Renal cortex interstitium (tissue), 15 donors: ENCODE measurements at places on chromosomes 13 and 19. TPM values are rescaled to one million over a fixed set of nuclear protein-coding genes. Genes with fewer than 3 reads are reported as not detected.

PLPPR3 gene
- 19.3 TPM for polyA plus RNA-seq

RNASEH2A gene
- polyA plus RNA-seq, result 44.1 TPM

SH3GL1 gene
- 80.5 TPM for polyA plus RNA-seq

- DNase-seq, result no peak
Observed at GRCh38 chr19:42324655-42325307, 654 bp upstream of the MEGF8 start.

DNA sequence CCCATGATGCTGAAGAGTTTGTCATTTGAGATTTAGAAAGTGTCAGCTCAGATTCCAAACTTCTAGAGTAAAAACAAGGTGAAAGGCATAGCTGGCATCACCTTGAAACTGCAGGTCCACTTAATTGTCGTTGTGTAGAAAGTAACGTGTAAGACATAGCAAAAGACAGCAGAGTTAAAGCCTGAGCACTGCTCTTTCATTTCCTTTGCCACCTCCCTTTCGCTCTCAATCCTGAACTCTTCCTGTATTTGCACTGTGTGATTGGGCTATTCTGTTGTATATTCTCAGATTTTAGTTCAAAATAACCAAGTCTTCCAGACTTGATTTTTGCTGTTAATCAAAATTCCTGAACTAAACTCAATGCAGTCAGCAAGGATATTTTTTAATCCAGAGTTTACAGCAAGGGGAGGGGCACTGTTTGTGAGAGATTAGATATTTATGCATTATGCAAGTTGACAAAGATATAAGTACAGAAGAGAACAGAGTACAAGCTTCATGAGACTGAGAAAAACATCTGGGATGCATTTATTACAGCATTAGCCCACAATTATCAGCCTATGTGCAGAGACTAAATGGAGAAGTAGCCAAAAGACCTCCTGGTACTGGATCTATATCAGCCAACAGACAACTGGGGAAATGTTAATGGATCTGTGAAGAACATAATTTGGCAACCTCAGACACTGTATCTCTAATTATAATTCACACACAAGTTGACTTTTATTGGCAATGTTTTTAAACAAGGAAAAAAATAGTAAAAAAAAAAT lies 328.6 kb downstream of the SUCLA2 start:
- no peak for DNase-seq

DNA sequence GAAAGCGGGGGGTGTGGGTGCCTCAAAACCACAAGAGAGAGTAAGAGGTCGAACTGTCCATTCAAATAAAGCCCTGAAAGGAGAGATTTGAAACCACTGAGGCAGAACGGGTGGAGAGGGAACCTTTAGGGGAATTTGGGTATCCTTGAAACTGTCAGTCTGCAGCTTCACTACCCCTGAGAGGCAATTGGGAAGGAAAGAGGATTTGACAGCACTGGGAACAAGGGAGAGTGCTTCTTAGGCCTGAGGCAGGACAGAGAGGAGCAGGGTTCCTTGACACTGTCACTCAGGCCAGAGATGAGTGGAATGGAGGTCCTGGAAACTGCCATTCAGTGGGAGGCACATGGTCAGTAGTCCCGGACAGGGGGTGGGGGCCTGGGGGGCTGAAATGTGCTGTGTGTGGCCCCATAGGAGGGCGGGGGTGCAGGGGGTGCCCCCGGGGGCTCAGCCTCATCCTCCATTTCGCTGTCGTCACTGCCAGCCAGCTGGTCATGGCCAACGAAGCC lies 5.0 kb downstream of the GFY start:
- no peak for DNase-seq

DNA sequence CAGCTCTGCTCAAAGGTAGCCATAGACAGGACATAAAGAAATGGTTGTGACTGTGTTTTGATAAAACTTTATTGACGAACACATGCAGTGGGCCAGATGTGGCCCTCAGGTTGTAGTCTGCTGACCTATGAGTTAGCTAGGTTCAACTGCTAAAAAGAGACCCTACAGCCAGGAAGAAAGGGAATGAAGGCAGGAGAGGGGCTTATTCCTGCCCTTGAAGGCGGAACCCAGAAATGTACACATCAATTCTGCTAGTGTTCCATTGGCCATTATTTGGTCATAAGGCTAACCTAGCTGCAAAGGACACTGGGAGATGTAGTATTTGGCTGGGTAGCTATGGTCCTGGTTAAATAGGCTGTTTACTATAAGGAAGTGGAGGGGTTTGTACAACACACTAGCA lies 18.0 kb downstream of the APBA3 start:
- DNase-seq, result no peak

- DNase-seq, result no peak
Observed at GRCh38 chr13:32989290-32989667, 26.9 kb upstream of the KL start.

DNA sequence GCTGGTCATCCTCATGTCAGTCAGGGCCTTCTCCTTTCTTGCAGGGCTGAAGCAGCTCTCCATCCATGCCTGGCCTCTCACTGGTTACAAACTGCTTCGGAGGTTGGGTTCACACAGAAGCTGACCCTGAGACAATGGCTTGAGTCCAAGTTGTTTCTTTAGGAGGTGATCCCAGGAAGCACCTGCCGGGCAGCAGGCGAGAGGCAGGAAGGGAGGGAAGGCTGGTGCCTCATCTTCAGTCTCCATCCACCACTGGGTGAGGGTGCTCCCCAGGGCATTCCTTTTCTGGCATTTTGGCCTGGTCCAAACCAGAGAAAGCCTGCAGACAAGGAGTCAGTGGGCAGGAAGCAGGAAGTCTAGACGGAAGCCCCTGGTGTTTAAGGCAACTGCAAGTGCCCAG lies 17.6 kb upstream of the SPATA13 start:
- DNase-seq, result no peak

DNA sequence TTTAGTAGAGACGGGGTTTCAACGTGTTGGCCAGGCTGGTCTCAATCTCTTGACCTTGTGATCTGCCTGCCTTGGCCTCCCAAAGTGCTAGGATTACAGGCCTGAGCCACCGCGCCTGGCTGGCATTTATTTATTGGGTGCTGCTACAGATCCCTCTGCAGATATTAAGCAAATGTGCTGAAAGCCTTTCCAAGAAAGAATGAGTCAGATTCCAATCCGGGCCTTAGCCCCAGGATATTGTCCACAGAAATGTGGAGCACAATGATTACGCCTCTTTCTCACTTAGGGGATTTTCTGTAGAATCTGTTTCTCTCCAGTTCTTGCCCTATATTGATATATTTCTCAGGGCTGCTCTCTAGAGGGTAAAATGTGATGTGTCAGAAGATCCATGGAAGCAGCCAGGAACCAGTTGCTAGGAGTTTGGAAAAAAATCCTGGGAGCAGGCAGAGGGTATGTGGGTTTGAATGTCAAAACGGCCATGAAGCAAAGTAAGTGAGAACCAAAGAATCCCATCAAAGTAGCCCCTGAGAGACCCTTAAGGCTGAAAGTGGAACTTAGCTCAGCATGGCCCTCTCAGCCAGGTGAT lies 24.8 kb upstream of the IGFL4 start:
- DNase-seq, result no peak

GRCh38 chr13:49777746-49778614 lies 14.5 kb downstream of the KPNA3 start:
- DNase-seq, result no peak

GRCh38 chr13:59047546-59047945 lies 1116.2 kb downstream of the DIAPH3 start:
- DNase-seq, result no peak

DNA sequence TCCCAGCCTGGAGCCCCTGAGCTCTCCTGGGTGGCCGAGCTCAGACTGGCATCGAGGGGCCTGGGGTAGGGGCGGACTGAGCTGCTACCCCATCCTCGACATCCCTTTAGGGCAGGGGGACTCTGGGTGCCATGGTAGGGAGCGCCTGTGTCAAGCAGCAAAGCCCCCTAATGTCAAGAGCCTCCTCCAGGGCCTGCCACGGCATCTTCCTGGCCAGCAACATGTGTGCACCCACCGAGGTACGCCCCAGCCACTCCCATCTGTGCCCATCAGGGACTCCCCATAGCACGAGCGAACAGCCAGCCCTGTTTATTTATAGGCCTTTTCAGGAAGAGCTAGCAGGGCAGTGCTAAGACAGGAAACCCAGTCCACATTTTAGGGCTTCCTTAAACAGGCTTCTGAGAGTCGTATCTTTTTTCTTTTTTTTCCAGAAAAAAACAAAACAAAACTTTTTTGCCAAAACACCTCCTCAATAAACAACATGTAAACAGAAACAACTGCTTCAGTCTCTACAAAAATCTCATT lies 14.3 kb downstream of the LRP3 start:
- DNase-seq, result no peak

DNA sequence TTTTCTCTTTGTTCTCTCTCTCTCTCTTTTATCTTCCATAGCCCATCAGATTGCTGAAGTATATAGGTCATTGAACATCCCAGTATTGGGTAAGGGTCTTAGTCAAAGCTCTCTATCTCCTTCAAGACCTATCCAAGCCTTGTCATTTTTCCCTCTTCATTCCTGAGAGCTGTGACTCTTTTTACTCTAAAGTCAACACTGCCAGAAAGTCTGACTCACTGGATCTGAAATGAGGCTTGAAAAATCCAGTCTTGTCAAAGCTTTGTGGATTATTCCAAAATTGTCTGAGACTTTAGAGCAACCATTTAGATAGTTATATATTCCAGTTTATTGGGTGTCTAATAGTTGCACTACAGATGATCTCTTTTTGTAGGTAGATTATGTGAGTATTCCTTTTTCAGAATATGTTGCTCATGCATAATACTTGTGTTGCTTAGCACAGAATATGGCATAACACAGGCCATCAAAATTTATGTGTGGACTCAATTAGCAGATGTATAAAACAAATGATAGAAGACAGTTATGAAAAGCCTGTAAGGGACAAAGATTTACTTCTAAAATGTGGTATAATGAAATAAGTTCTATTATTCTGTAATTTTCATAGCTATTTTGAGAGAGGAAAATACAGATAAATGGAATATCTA lies 389.3 kb upstream of the PCDH9 start:
- DNase-seq, result no peak

DNA sequence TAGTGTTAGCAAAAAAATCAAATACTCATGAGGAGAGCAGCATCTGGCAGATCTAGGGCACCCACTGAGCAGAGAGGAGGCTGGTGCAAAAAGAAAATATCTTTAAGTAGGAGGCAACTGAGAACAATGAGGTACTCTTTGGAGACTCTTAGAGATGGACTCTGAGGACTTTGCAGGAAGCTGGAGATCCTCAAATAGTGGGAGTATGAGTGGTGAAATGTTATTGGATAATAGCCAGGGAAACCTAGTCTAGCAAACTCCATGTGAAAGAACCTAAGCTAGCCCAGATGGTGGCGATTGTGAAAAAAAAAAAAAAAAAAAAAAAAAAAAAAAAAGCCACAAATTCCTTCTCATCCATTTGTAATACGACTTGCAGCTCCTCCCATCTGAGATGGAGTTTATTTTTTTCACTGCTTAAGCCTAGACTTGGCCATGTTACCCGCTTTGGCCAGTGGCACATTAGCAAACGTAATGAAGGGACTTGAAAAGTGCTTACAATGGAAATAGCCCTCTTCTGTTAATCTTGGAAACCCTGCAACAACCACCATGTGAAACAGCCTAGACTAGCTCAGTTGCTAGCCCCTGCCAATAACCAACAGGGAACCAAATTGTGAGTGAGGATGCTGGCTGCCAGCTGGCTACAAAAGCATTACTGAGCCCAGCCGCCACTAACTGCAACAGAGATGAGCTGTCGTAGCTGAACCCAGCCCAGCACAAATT lies 476.2 kb downstream of the KLF12 start:
- DNase-seq, result no peak

DNA sequence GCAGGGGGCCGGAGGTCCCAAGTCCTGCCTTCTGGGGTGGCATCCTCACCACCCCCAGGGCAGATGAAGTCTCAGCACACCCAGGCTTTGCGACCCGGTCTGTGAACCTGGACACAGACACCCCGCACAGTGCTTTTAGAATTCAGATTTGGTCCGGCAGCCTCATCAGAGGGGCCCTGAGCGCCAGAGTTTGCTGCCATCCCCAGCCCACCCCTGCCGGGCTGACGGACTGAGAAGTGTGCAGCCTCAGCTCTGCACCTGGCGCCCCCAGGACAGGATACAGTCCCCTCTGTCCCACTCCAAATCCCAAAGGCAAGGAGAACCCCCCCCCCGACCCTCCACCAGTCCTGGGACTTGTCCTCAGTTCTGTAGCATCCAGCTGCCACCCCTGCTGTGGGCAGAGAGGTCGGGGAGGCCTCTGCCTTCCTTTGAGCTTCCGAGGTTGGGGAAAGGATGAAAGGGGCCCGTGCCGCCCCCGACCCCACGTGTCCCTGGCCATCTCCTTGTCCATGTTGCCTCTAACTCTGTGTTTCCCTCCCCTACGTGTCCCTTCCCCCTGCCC lies 16.9 kb downstream of the CAPN12 start:
- DNase-seq, result no peak

- no peak for DNase-seq
Observed at GRCh38 chr13:108158746-108159145, 56.6 kb downstream of the LIG4 start.

DNA sequence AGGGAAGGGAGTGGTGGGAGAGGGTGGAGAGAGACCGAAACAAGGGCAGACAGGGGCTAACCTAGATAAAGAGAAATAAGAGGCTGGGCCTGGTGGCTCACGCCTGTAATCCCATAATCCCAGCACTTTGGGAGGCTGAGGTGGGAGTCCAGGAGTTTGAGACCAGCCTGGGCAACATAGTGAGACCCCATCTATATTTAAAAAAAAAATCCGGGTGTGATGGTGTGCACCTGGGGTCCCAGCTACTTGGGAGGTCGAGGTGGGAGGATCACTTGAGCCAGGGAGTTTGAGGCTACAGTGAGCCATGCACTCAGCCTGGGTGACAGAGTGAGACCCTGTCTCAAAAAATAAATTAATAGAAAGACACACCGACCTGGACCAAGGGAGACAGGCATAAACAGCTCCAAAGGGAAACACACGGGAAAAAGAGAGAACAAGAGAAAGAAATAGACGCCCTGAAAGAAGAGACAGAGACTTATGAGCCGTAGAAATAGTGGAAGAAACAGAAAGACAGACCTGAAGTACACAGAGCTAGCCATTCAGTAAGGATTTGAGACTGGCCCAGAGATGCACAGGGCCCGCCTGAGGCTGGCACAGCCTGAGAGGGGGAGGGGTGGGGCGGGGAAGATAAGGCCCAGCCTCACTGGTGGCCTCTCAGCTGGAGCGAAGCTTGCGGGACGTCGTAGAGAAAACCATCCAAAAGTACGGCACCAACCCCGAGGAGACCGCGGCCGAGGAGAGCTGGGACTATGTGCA lies 2.2 kb downstream of the CD37 start:
- no peak for DNase-seq

GRCh38 chr13:99197117-99197651 lies 3.5 kb upstream of the UBAC2 start:
- DNase-seq, result no peak

DNA sequence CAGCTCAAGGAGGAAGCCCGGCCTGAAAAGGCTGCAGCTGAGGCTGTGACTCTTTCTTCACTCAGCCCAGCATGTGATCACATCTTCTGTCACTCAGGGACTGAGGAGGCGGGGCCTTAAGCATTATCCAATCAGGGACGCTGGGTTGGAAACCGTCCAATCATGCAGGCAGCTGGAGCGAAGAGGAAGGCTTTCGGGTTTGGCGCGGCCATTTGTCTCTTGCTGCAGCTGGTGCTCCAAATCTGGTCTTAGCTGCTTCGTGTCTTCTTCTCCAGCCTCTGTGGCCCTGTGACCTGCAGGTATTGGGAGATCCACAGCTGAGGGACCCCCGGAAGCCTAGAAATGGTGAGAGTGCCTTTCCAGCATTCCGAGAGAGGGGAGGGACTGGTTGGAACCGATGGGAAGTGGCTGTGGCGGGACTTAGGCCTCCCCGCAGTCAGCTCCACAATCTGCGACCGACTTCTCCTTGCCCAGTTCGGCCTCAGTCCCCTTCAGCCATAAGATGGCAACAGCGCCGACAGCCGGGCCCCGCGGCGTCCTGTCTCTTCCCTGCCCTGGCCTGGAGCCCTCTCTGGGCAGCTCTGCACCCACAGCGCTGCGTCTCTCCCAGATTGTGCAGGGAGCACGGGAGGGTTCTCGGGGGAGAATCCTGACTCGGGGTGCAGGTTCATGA lies at the start of gene ZNF90:
Gene ZNF90, plus strand, starts transcription at position 210 of the 673 bp plus-strand sequence. Its CDS starts 133 bp downstream, at position 343.
- peak; percentile 98 for DNase-seq
